Activated CD8-positive, alpha-beta T cell treated with anti-CD3 and anti-CD28 coated beads, Interleukin-2, amount 10 ng/mL, durations not matched to agents 7 days and 5 days (primary cell): ENCODE measurements at places on chromosomes 13 and 19.

- H3K27ac ChIP-seq, result no peak overlapping the region
- no peaks in the 10 kb centered on the region for H3K27me3 ChIP-seq
- no peak overlapping the region for H3K4me3 ChIP-seq
- H3K36me3 ChIP-seq, result no peaks in the 10 kb centered on the region
- H3K4me1 ChIP-seq, result peaks cover 2% of the 10 kb centered on the region
These were observed 929.1 kb downstream of the PCDH9 start for GRCh38 chr13:66301006-66301405.

- H3K27ac ChIP-seq, result peak overlapping the region; percentile 6
- peak overlapping the region; percentile 24 for H3K4me3 ChIP-seq
- H3K4me1 ChIP-seq, result peaks cover 47% of the 10 kb centered on the region
- DNase-seq, result no peak
These were observed 3.0 kb downstream of the KLF12 start for GRCh38 chr13:74131227-74131626.

DNA sequence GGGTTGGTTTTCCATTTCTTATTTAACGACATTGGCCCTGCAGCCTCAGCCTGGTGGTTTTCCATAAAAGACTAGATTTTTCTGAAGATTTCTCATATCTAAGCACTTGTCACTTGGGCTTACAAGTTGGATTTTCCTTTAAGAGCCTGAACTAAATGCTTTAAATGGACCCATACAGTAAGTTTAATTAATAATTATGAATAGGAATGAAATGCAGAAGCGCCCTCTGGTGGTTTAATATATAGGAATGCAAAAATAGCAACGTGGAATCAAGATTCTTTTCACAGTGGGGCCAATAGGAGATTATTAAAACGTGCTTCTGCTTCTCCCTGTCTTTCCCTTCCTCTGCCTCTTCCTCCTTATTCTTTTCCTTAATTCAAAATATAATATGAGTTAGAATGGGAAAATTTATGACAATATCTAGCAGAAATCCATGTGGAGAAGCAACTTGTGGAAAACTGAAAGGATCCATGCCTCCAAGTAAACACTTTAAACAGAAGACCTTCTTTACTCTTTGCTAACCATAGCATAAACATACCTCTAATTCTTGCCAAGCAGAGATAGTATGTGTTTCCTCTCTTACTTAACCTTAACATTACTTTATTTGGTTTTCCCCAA lies 324.0 kb downstream of the GPC5 start:
- no peaks in the 10 kb centered on the region for H3K4me1 ChIP-seq
- no peak overlapping the region for H3K27ac ChIP-seq
- H3K27me3 ChIP-seq, result no peaks in the 10 kb centered on the region
- no peak overlapping the region for H3K4me3 ChIP-seq
- no peak for DNase-seq

DNA sequence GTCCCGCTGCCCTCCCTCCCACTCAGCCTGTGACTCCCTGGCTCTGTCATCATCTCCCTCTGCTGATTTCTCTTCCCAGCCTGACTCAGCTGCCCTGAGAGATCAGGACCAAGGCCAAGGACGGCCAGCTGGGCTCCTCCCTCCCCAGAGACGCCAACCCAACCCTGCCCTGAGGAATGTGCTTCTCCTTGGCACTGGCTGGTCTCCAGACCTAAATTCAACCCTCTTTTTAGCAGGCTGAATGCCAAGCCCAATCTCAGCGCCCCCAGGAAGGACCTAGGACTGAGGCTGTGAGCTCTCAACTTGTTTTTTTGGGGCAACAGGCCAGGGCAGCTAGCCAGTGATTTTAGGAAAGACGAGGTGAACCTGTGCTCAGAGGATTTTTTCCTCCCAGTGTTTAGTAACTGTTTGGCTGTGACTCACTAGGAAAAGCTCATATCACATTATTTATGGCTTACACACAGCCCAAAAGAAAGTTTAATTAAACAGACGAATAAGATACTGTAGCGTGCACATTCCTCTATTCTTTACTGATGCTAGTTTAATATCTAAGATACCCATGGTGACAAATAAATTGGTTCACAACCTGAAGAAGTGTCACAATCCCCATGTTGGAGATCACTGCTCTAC lies 7.4 kb upstream of the IGFL1 start:
- H3K4me1 ChIP-seq, result peaks cover 9% of the 10 kb centered on the region
- DNase-seq, result no peak
- H3K27me3 ChIP-seq, result peaks cover 28% of the 10 kb centered on the region
- H3K4me3 ChIP-seq, result no peak overlapping the region
- no peak overlapping the region for H3K27ac ChIP-seq
